Common myeloid progenitor, CD34-positive (primary cell): ENCODE measurements at places on chromosomes 5 and 9.

- DNase-seq = no peak
Measured at GRCh38 chr5:172770374-172770674, 671 bp downstream of the DUSP1 start.

- DNase-seq = no peak
Measured at GRCh38 chr9:18077941-18078678, 395.8 kb upstream of the ADAMTSL1 start.

GRCh38 chr9:109297899-109298298 is 23.0 kb downstream of the EPB41L4B start:
- peak; percentile 24 for DNase-seq

DNA sequence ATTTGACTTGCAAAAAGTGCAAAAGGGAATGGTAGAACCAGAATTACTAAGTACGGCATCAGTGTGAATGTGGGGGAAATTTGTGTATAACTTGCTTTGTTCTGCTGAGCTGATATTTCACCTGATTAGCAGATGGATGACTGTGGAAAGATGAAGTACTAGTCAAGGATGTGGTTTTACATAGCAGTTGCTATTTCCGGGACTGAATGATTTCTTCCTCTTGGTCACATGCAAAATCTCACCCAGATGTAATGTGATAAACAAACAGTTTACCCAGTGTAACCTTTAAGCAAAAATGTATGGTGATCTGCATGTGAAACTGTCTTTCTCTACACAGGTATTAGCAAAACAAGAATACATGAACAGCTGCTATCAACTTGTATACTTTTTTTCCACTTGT is 46.1 kb downstream of the DCP2 start:
- DNase-seq = peak; percentile 81

GRCh38 chr5:168939156-168939800 is 360.1 kb upstream of the PANK3 start:
- DNase-seq = no peak

- DNase-seq = no peak
Measured at GRCh38 chr5:39107350-39107749, 33.2 kb upstream of the RICTOR start.

DNA sequence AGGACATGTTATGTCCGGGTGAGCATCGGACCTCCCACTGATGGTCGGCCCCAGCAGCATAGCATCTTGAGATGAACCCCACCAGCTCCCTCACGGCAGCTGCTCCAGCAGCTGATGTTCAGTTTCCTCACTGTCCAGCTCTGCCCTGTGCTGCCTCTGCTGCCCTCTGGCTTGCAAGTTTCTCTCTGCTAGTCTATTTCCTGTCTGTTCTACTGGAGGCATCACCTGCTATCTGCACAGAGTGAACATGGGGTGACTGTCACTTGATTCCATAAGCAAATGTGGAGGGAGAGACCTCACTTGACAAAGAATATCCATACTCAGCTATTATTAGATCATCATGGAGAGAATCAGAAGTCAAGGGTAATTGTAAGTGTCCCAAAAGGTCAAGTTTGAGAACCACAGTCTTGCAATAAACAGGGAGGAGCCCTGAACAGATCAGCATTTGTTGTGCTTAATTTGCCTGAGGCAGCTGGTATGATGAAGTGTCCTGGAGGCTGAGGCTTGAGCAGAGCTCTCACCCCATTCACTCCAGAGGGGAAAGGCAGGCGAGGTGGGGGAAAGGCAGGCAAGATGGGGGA is 702.8 kb downstream of the SEMA5A start:
- DNase-seq = no peak

DNA sequence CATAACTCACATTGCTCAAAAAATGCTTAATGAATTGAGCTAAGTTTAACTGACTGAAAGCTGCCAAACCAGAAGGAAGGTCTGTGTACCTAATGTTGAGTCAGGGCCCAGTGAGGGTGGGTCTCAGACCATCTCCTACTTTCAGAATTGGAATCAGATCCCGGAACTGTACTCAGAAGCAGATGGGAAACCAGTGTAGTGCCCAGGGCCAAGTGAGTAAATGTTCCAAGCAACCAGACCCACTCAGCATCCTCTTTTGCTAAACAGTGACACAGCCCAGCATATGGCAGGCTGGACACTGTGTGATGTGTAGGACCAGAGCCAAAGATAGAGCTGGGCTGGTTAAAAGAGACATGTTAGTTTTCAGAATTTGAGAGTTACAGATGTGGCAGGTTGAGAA is 94.1 kb downstream of the PLCXD3 start:
- DNase-seq = no peak

- no peak for DNase-seq
Measured at GRCh38 chr5:1442222-1443145, 2.8 kb downstream of the SLC6A3 start.

GRCh38 chr9:127214421-127215267 is 49.9 kb upstream of the GARNL3 start:
- DNase-seq = peak; percentile 45

DNA sequence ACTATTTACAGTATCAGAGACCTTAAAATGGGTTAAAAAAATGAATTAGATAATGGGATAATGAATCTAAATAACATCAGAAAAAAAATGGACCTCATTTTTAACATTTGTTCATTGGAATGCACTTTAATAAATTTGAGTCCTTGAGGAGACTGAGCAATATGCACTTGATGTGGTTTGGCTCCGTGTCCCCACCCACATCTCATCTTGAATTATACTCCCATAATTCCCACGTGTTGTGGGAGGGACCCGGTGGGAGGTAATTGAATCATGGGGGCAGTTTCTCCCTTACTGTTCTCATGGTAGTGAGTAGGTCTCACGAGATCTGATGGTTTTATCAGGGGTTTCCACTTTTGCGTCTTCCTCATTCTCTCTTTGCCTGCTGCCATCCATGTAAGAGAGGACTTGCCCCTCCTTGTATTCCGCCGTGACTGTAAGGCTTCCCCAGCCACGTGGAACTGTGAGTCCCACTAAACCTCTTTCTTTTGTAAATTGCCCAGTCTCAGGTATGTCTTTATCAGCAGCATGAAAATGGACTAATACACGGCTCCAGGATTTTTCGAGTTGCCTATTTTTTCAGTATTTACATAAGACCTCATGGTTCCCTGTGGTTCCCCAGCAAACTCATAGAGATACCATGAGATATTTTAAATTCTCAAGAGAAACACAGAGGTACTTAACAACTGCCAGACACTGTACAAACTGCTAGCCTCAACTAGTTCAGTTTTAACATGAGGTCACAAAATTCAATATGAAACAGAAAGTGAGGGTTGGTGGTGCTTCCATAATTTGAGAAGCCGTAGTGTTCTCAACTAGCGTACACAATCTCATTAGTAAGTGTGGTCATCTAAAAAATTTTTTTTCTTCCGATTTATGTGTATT is 128.3 kb downstream of the TLE1 start:
- DNase-seq = no peak

DNA sequence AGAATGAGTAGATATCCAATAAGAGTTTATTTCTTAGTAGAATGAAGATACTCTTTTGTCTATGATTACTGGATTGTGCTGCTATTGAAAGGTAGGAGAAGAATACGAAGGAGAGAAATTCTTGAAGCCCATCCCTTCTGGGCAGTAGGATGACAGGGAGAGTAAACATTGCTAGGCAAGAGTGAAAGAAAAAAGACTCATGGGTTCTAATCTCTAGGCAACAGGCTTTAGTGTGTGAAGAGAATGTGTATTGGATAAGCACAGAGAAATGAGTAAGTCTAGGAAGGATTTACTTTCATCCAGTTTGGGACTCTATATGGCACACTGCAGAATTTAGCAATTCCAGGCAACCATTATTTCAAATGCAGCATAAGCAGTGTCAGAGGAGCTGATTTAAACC is 216.0 kb downstream of the GABRG2 start:
- no peak for DNase-seq

- peak; percentile 31 for DNase-seq
Measured at GRCh38 chr9:91419222-91420191, 4.1 kb downstream of the NFIL3 start.

GRCh38 chr5:38601133-38601862 is 44.9 kb upstream of the LIFR start:
- no peak for DNase-seq

DNA sequence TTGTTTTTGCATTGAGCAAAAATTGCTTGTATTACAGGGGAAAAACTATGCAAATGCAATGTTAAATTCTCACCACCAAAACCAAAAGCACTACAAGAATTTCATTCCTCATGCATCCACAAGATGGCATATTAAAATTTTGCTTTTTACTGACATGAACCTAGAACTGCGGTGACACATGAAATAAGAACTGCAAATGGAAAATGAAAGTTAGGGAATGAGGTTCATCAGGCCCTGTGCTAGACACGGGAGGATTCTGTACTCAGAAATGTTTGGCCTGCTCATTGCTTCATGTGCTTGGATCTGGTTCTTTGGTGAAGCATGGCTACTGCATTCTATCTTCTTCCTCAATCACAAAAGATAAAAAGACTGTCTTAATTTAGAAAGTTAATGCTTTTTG is 9.1 kb upstream of the RFK start:
- DNase-seq = peak; percentile 88

DNA sequence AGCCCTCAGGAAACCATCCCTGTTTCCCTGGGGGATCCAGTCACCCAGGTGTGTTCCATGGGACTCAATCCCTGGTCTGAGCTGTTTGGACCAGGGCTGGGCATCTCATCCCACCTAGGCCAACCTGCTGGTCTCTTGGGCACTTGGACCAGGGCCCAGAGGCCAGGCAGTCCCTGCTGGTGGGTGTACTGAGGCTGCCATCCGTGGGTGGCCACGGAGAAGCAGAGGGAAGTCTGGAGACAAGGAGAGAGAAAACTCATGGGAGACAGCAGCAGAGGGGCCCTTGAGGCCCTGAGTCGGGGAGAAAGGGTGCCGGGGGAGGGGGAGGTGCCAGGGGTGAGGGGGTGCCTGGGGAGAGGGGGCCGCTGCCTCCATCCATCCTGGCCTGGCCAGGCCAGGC is 247.8 kb downstream of the PBX3 start:
- no peak for DNase-seq

DNA sequence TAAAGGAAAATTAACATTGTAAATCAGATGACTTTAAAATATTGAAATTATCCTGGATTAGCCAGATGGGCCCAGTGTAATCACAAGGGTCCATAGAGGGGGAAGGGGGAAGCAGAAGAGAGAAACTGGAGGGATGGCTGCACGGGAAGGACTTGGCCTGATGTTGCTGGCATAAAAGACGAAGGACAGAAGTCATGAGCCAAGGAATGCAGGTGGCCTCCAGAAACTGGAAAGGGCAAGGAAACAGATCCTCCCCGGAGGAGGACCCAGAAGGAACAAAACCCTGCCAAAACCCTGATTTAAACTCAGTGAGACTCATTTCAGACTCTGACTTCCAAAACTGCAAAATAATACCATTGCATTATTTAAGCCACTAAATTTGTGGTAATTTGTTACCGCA is 100.2 kb downstream of the ADAMTS2 start:
- no peak for DNase-seq

- DNase-seq = no peak
Measured at GRCh38 chr5:72692651-72693442, 123.6 kb upstream of the TNPO1 start.

DNA sequence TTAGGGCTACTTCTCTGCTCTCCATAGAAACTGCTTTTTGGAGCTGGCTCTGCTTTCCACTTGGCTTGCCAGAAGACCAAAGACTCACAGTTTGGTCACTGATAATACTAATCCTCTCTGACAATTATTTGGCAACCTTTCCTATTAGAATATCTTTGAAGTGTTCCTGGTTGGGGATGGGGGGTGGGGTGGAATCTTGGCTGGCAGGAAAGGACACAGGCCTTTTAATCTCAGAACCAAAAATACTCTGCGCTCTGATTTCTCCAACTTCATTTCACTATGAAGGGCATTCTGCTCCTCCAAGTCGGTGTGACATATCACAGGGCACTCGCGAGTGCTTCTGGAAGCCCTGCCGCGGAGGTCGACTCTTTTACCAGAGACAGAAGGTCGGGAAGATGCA is 1329.0 kb upstream of the WWC1 start:
- DNase-seq = no peak

- DNase-seq = peak; percentile 14
Measured at GRCh38 chr5:34914671-34915138, 599 bp downstream of the RAD1 start.

GRCh38 chr5:57501414-57502201 is 19.0 kb upstream of the ACTBL2 start:
- DNase-seq = peak; percentile 30

- DNase-seq = no peak
Measured at GRCh38 chr5:37932450-37932849, 92.6 kb upstream of the GDNF start.

DNA sequence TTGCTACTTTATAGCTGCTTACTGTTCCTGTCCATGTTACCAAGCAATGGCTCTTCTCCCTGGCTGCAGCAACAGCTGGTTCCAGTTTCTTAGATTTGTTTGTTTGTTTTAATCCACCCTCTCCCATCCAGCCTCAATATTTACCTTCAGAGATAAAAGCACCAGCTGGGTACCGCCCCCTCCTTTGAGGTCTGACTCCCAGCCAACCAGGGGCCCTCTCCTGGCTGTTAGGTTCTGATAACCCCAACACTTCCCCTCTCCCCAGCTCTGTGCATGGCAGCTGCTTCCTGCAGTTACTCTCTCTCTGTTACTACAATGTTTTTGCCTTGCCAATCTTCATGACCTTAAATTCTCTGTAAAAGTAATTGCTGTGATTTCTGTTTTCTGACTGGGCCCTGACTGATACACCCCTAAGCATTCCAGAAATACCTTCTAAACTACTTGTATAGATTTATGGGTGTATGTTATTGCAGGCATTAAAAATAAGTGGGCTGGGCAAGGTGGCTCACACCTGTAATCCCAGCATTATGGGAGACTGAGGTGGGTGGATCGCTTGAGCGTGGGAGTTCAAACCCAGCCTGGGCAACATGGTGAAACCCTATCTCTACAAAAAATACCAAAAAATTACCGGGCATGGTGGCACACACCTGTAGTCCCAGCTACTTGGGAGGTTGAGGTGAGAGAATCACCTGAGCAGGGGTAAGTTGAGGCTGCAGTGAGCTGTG is 2.6 kb upstream of the GCNT1 start:
- DNase-seq = peak; percentile 97

GRCh38 chr5:116778032-116778431 is 203.4 kb upstream of the SEMA6A start:
- DNase-seq = no peak
